ENCODE measurements at places on chromosomes 5 and 9.

DNA sequence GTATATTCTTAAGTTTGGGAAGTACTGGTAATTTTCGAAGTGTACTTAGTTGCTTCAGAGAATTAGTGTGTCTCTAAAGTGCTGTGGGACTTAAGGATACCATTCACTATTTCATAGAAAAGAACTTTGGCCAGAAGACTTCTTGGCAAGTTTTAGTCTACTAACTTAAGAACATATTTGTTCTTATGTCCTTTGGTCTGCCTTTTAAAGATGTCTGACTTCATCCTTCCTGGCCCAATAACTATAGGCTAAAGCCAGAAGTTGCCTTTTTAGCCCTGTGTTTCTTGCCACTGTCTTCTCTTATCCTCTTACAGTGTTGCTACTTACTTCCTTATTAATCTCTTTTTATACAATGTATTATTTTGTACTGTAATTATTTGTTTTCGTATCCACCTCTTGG, 6.3 kb downstream of the RBM27 start:
- DNase-seq = no peak

DNA sequence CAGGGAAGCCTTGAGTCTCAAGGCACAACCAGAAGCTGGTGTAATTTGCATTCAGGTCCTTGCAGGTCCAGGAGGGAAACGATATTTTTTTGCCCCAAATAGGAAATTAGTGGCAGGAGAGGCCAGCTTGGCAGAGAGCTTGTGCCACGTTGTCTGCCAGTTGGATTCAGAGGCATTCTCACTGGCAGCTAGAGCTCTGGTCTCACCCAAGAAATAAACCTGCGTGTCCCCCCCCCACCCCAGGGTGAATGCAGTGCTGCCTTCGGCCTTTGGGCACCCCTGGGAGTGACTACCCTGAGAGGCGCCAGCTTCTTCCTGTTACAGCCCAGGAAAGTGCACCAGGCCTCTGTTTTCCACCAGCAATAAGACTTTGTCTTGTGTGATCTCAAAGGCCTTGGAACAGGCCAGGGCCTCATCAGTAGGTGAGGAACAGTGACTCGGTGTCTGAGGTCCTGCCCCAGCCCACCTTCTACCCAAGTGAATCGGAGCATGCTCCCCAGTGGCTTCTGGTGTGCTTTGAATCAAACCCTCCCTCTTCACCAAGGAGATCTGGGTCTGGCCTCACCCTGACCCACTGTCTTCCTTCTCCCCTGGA, 68.4 kb downstream of the HSPA4 start:
- no peak for DNase-seq

DNA sequence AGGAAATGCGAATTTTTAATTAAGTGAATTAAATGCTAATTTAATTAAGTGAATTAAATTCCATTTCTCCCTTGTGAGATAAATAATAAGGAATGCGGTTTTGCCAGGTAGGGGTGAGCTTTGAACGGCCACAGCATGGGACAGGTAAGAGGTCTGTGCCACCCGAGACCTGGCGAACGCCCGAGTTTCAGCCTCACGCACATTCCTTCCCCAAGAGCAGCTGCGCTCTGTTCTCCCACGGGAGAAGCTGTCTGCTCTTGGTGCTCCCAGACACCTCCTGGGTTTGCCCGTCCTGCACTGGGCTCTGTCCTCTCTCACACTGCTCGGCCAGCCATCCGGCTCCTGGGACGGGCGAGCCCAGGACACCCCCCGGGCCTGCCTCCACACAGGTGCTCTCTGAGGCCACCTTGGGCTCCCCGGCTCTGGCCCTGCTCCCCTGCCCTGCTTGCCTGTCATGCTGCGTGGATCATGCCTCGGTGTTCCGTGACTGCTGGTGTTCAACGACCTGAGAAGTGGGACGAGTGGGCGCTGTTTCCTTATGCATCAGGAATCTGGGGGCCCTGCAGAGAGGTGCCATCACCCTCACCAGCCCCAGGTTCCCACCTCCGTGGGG, 13.7 kb upstream of the CAMSAP1 start:
- DNase-seq = no peak

DNA sequence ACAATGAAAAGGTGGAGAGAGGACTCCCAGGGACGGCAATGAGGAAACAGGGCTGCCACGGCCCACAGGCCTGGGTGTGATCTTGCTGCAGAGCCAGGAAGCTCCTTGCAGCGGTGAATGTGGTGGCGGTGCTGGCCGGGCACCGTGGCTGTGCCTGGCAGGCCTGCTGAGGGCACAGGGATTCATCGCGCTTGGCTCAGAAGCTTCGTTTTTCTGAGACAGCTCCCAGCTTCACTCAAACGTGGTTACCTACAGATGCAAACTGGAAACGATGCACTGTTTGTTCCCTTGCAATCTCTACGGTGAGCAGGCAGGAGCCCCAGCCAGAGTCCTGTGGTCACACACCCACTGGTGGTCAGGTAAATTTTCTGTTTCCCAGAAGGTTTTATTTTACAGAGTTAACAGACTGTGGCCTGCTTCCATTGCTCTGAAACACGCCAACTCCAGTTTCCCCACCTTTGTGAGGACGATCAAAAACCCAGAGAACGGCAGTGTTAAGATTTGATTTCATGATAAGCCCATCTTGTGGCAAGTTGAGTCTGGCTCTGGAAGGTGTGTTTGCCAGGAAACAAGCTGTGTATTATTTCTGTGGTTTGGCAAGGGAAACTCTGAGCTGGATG, 183.9 kb downstream of the AUH start:
- DNase-seq = no peak

- DNase-seq = no peak
Observed at GRCh38 chr5:38286002-38286401, 27.6 kb downstream of the EGFLAM start.

DNA sequence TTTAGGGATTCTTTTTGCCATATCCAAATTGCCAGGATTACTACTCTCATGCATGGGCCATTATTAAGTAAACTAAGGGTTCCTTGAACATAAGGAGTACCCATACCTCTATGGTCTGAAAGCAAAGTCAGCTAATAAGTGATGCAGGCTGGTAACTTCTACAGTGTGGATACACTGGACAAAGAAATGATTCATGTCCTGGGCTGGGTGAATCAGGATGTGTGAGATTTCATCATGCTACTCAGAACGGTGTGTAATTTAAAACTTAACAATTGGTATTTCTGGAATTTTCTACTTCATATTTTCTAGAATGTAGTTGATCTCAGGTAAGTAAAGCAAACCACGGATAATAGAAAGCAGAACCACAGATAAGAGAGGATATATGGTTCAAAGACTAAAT, 428.8 kb downstream of the CHSY3 start:
- DNase-seq = no peak

DNA sequence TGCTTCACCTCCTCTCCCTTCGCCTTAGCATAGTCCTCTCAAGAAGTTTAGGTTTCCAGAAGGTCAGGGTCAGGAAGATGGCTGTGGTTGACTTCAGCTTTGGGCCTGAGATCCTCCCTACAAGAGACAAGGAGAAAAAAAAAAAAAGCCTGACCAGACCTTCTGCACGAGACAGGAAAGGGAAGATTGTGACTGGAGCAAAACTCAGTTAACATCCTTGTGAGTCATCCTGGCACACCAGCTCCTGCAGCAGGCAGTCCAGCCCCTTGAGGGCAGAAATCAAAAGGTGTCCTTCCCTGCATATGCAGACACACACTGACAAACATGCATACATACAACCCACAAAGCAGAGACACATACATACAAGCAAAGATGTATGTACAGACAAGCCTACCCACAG, 18.0 kb upstream of the ENHO start:
- DNase-seq = no peak

DNA sequence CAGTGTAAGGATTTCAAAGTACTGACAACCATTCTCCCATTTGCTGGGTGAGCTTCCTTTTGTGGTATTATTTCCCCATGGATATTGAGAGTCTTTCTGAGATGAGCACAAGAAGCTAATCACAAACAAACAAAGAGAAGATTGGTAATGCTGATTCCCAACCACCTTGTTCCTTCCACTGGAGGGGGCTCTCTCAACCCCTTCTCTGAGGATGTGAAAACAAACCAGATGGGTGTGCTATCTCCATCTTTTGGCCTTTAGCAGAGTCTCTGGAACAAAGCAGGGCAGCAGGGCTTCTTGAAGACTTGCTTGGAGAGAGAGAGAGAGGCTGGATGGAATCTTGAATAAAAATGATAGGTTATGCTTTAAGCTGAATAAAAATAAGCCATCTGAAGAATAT, 576.7 kb upstream of the ZNF462 start:
- peak; percentile 52 for DNase-seq

DNA sequence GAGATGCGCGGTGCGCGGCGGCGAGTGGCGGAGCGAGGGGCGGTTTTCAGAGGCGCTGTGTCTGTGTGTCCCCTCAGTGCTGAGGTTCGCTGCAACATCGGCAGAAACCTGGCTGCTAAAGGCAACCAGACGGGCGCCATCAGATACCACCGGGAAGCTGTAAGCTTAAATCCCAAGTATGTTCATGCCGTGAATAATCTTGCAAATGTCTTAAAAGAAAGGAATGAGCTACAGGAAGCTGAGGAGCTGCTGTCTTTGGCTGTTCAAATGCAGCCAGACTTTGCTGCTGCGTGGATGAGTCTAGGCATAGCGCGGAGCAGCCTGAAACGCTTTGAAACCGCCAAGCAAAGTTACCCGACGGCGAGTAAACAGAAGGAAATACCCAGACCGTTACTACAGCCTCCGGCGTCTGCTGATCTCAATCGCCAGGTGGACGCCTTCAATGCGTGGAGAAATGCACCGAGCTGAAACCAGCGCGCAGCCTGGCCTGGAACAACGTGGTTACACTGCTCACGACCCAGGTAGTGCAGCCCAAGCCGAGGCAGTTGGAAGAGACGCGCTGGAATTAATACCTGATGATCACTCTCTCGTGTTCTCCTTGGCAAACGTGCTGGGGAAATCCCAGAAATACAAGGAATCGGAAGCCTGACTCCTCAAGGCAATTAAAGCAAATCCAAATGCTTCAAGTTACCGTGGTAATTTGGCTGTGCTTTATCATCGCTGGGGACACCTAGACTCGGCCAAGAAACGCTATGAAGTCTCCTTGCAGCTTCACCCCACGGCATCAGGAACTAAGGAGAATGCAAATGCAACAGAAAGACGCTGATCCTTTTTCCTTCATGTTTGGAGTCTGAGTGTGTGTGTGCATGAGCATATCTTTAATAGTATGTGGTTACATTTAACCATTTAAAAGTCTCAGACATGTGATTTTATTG, 15.9 kb downstream of the OR2V1 start:
- DNase-seq = no peak

DNA sequence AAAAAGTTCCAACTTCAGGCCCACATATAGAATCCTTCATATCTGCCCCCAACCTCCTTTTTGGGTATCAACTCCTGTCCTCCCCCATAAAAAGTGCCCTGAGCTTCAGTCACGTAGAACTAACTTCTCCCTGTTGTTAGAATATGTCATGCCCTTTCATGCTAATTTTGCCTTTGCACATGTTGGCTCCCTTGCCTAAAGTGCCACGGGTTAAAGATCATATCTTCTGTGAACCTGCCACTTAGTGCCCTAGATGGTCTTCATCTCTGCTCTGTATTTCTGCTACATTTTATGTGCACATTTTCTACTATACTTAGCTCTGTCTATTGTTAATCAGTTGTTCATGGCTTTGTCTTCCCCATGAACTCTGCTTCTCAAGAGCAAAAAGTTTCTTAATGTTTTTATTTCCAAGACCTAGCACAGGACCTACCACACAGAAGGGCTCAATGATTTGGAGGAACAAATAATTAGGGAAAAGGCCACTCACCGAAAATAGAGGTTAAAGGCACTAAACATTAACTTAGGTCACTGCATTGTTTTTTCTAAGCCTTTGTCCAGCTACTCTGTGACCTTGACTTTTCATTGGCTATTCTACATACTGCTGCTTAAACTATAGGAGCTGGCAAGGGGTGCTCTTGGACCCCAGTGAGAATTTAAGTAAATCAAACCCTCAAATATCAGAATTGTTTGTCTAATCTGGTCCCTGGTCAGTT, 94.3 kb downstream of the ARSB start:
- no peak for DNase-seq

GRCh38 chr5:91670563-91670962, 287.4 kb upstream of the ARRDC3 start:
- DNase-seq = no peak

- no peak for DNase-seq
Observed at GRCh38 chr5:67000794-67001475, 195.7 kb downstream of the CD180 start.

- no peak for DNase-seq
Observed at GRCh38 chr9:135566552-135566951, 5.0 kb downstream of the PAEP start.

DNA sequence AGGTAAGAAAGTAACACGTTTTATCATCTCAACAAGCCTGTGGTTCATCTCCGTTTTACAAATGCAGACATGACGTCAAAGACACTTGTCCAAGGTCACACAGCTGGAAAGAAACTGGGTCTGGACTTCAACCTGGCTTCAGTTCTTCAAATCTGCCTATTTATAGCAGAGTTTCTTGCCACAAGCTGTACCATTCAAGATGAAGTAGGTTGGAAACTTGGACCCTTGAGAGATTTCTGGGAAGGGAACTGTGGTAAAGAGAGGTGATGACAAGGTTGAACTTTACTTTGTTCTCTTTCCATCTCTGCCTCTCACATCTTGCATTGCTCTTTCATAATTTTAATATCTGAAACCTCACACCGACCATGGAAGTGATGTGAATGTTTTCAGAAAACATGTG, 29.9 kb upstream of the DENND1A start:
- no peak for DNase-seq

GRCh38 chr9:36797471-36798220, 225.0 kb downstream of the MELK start:
- no peak for DNase-seq

- DNase-seq = no peak
Observed at GRCh38 chr5:108545301-108545700, 163.4 kb upstream of the FBXL17 start.

DNA sequence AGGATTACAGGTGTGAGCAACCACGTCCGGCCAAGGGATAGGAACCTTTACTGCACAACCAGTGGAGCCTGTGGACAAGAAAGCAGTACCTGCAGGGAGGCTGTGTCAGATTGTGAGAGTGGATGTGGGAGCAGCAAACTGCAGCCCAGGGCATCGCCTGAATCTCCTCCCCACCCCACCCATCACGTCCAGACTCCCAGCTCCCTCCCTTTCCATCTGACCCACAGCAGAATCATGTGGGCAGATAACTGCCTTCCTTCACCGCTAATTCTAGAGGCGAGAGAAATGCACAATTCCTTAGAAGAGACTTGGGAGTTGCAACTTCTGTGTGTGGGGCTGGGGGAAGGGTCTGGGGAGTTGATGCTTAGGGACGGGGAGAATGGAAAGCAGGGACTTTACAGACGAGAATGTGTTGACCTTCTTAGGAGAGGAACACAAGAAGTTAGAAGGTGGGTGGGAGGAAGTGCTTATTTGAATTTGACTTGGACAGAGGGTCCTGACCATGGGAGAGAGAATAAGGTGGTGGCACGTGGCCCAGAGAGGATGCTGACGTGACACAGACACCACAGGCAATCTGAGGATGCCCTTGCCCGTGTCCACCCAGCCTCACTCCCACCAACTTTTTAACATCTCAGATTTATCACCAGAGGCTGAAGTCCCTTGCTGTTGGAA, 4.5 kb upstream of the LCP2 start:
- DNase-seq = no peak

- DNase-seq = no peak
Observed at GRCh38 chr5:168995024-168995423, 305.9 kb downstream of the SLIT3 start.

GRCh38 chr9:127545196-127546124, 66.6 kb upstream of the STXBP1 start:
- DNase-seq = no peak
